ENCODE measurements at places on chromosomes 1 and 21.

DNA sequence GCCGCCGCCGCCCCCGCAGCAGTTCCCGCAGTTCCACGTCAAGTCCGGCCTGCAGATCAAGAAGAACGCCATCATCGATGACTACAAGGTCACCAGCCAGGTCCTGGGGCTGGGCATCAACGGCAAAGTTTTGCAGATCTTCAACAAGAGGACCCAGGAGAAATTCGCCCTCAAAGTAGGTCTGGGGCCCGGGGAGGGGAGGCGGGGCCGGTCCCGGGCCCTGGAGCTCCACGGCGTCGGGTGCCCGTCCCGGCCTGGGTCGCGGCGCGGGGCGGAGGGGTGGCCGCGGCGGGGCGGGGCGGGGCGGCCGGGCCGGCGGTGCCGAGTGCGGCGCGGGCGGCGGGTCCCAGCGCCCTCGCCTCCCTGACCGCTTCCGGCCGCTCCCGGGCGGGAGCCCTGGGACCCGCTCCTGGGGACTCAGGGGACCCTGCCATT is 646 bp downstream of the MAPKAPK2 start:
- no peak for DNase-seq

DNA sequence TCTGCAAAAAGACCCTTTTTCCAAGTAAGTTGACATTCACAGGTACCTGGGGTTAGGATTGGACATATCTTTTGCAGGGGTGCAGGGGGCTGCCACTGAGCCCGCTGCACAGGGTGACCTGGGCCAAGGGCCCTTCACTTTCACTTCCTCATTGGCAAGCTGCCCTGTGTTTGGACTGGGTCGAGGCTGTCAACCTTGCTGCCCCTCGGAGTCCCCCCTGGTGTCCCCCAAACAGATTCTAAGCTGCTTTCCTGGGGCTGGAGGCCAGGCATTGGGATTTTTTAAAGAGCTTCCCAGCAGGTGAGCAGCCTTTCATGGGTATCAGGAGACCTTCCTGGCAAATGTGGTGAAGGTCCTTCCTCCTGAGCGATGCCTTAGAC is 7.9 kb upstream of the UMODL1 start:
- DNase-seq = no peak

DNA sequence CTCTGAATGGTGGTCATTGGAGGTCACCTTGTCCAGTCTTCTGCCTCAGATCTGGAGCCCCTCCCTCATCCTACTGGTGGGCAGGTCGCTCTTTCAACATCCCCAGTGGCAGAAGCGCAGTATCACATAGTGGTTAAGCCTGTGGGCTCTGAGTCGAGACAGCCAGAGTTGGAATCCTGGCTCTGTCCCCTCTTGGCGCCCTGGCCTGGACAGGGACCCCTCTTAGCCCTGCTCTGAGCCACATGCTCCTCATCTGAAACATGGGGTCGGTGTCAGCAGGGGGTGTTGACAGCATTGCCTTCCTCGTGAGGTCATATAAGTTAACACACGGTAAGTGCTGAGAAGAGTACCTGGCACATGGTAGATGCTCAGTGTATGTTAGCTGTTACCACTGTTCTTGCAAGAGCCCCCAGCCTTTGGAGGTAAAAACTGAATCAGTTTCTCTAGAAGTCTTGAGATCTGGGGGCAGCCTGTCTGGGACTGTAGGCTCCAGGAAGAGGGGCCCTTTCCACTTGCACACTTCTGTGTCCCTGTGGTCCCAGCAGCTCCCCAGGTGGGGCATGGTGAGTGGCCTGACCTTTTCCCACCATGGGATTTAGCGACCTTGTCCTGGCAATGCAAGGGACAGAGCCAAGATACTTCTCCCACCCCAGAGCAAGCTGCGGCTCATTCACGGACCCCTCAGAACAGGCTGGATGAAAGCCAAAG is 6.4 kb downstream of the ZC3H12A start:
- DNase-seq = no peak

DNA sequence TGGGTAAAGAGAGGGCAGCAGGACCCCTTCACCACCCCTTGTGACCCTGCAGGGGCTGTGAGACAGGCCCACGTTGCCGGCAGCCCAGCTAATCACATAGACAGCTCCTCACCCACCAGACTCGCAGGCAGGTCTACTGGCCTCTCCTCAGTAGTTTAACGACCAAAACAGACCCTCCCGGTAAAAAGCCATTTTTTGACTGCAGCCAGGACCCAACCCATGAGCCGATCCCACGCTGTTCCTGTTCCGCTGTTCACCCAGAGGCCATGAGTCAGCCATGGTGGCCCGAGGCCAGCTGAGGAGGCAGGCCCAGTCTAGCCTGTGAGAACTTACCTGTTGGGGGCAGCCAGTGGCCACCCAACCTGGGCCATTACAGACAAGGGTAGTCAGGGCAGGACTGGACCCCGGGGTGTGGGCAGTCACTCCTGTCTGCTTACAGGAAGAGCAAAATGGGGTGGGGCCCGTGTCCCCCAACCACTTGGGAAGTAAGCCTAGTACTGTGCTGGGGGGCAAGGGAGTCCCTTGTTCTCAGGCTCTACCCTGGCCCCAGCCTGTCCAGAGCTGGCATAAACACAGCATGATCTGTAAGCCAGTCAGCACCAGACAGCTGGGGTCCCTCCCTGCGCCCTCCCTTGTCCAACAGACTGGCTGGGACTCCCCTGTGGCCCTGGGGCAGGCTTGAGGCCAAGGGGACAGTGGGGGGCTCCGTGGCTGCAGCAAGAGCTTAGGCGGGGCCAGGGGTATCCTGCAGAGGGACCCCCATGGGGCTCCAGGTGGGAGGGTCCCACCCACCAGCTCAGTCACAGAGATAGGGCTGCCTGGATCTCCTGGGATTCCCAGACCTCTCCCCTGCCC is 61.9 kb downstream of the WNT9A start:
- peak; percentile 15 for DNase-seq

DNA sequence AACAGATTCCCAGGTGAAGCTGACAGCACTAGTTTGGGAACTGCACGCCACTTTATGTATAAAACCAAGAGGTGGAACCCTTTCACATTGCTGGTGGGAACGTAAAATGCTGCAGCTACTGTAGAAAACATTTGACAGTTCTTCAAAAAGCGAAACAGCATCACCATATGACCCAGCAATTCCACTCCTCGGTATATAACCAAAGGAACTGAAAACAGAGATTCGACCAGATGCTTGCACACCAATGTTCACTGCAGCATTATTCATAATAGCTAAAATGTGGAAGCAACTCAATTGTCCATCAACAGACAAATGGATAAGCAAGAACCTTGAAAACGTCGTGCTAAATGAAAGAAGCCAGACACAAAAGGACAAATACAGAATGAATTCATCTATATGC is 17.5 kb downstream of the RSPH1 start:
- DNase-seq = no peak
